ENCODE measurements at places on chromosomes 2 and 18. TPM values are rescaled to one million over a fixed set of nuclear protein-coding genes. Genes with fewer than 3 reads are reported as not detected.

DNA sequence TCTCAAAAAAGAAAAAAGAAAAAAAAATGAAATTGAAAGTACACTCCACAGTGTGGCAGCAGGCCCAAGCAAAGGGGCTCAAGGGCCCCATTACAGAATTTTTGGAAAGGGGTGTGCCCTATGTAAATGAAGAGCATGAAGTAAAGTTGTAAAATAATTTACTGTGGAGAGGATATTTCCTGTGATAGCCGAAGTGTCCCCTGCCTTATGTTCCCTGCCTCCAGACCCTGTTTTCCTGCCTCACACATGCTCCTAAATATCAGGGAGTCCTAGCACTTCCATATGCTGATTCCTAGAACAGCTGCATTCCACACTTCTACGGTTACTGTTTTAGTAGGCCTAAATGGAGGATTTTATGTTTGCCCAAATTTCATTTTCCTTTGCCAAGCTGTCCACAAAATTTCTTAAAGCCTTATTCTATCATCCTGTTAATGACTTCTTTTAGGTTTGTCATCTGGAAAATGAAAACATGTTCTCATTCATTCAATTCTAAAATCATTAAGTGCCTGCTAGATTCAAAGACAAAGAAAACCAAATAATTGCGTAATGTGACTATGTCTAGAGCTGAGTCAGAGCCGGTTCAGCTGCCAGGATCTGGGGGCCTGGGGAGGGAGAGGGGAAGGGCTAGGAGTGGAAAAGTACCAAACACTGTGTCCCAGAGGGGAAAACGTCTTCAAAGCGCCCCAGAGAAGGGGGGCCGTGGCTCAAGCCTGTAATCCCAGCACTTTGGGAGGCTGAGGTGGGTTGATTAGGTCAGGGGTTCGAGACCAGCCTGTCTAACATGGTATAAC is 25.9 kb upstream of the IMPA2 start:
- peak; percentile 50 for DNase-seq

GRCh38 chr18:74511823-74512222 is 15.7 kb downstream of the CNDP2 start:
- no peak for DNase-seq

DNA sequence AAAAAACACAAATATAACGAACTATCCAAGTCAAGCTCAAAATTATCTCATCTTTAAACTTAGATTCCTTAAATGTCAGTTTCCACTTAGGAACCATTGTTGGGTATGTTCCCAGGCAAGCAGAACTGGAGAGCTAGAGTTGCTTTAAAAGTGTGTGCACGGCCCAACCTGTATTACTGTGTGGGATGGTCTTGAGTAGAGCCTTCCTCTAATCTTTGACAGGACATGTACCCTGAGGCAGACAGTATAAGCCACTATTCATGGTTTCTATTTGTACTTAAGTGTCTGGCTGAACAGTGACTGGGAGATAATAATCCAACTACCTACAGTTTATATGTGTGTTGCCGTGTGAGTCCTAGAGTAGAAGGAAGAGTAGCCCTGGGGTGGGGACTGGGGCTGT is 239.7 kb downstream of the GPD2 start:
- no peak for DNase-seq

The KLHL30 gene
- not detected for total RNA-seq

The C2orf66 gene
- total RNA-seq = not detected

Measured in lung microvascular endothelial cell (primary cell).